Trophoblast cell (in vitro differentiated cells and primary cell): ENCODE measurements at places on chromosomes 5 and 9.

DNA sequence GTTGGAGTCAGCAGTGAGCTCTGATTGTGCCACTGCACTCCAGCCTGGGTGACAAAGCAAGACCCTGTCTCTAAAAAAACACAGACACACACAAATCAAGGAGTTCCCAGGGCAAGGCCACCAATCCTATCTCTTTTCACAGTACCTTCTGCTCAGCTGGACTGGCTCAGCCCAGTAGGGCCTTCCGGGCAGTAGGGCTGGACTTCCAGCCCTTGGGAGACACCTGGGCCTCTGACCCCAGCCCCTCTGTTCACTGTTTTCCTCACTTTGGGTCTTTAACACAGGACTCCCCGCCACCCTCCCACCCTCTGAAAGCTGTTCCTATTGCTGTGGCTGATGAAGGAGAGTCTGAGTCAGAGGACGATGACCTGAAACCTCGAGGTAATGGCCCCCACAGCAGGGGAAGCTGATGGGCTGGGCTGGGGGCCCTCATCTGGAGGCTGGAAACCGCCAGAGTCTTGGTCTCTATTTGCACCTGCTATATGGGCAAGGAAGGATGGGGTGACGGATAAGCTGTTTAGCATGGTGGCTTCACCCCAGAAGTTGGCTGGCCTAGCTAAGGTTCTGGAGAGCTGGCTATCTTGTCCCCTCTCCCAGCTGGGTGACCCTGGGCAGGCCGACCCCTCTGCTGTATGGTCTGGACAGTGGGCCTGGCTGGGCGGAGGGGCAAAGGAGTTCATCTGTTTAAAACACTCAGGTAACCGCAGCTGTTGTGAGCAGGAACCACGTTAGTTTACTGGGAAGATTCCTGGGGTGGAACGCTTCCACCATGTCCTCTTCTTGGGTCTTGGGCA lies 25.6 kb downstream of the USP20 start:
- DNase-seq, result no peak

DNA sequence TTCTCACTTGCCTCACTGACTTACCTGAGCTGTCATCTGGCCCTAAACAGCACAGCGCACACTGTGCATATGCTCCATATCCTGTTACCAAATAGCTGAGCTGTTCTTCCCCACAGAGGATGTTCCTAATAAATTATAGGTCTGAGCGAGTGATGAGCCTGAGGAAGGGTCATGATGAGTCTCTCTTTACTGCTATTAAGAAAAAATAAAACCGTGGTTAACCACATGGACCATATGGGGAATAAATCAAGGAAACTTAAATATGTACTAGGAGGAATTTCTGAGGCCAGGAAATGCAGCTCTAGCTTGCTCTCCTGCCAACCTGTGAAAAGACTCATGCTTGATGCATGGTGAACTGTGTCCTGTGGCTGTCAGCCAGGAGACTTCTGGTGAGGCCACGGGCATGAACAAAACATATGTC lies 424.8 kb upstream of the DMAC1 start:
- no peak for DNase-seq

- no peak for DNase-seq
Measured at GRCh38 chr5:4817767-4818166, 322.4 kb upstream of the ADAMTS16 start.

DNA sequence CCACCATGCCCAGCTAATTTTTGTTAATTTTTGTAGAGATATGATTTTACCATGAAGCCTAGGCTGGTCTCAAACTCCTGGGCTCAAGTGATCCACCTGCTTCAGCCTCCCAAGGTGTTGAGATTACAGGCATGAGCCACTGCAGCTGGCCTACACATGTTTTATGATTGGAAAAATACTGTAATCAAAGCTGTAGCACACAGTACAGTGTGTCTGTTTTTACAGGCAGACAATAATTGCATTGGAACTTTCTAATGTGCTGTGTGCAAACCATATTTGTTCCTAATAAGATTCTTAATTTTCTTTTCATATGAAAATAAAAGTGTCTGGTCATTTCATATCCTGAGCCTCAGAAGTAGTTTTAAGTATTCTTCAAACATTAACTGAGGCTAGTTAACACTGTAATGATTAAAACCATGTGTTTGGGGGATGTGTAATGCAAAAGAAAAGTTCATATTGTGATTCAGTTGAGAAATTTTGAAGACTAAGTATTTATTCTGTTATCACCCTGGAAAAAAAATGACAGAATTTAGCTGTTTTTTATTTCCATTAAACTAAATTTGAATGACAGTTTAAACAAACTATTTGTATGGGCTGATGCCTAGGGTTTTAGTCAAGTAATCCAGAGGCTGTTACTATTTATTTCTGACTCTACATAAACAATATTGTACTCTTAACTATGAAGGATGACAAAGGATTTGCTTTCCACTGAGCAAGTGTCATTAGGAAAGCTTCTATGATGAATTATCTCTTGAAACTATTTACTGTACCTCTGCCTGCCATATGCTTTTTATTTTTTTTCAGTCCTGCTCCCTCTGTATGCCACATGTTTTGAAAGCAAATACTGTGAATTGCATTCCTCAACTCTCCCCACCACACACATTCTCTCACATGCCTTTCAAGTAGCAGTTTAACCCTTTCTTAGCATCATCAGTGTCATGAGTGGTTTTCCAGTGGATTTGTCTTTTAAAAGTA lies 111.5 kb downstream of the MTREX start:
- no peak for DNase-seq

GRCh38 chr9:93655621-93656425 lies 79.4 kb downstream of the PHF2 start:
- DNase-seq, result no peak

DNA sequence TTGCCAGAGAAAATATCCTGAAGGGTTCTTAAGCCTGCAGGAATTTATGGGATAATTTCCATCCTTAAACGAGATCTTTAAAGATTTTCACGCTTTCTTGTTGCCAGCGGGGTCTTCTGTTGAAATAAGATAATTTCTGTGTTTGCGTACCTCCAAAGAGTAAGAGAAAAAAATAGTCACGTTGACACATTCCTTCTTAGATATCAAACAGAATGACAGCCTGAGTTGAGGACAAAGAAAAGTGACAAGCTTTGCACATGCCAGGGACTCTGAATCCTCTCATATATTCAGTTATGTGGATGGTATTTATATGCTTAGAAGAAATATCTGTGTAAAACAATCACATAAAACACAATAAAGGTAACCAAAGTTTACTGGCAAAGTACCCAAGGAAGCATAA lies 21.6 kb upstream of the PAM start:
- DNase-seq, result no peak

GRCh38 chr5:160792281-160792680 lies 59.7 kb downstream of the ATP10B start:
- no peak for DNase-seq

DNA sequence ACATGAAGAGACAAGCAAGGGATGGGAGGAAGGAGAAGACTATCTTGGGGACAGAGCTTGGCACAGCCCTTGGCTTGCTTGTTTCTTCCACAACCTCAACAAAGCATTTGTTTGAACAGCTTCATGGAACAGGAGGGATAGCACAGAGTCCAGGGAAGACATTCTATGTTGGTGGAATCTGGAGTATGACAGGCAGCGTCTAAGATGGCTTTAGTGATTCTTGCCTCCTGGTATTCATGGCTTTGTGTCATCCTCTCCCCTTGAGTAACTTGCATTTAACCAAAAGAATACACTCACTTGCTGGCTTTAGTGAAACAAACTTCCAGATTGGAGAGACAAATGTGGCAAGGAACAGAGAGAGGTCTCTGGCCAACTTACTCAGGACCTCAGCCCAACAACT lies 30.8 kb upstream of the RECK start:
- peak; percentile 50 for DNase-seq

DNA sequence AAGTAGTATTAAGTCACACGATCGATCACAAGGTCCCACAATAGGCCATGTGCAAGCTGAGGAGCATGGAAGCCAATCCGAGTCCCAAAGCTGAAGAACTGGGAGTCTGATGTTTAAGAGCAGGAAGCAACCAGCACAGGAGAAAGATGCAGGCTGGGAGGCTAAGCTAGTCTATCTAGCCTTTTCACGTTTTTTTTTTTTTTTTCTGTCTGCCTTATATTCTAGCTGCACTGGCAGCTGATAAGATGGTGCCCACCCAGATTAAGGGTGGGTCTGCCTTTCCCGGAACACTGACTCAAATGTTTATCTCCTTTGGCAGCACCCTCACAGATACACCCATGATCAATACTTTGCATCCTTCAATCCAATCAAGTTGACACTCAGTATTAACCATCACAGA lies 6.5 kb downstream of the PPIP5K2 start:
- no peak for DNase-seq

- no peak for DNase-seq
Measured at GRCh38 chr5:122311497-122311960, 508 bp upstream of the SNCAIP start.

GRCh38 chr9:89538871-89539270 lies 41.0 kb upstream of the SEMA4D start:
- DNase-seq, result no peak

GRCh38 chr5:128566178-128566577 lies 28.1 kb upstream of the FBN2 start:
- DNase-seq, result peak; percentile 78

- no peak for DNase-seq
Measured at GRCh38 chr5:68225911-68226545, 10.5 kb downstream of the PIK3R1 start.

GRCh38 chr5:118070041-118070440 lies 918.3 kb downstream of the DTWD2 start:
- DNase-seq, result no peak

DNA sequence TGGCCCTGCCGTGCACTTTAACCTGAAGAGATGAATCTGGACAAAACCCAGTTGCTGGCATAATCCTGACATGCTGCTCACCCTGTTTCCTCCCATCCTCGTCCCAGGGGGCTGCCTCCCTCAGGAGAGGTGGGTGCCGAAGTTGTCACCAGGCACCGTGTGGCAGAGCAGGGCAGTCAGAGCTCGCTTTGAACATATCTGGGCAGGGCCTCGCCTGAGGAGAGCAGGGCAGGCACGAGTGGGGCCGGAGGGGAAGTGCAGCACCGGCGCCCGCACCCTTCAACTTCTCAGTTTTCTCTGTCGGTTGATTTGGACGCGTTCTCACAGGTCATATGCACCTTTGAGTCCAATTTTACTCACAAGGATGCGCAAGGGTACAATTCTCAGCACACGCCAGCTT lies 141.1 kb upstream of the PHYKPL start:
- DNase-seq, result no peak

- DNase-seq, result peak; percentile 31
Measured at GRCh38 chr9:133754187-133754586, 16.0 kb upstream of the SARDH start.

- DNase-seq, result peak; percentile 71
Measured at GRCh38 chr5:34717426-34718327, 61.5 kb downstream of the RAI14 start.

- DNase-seq, result no peak
Measured at GRCh38 chr9:95670122-95670521, 153.4 kb upstream of the PTCH1 start.

- DNase-seq, result no peak
Measured at GRCh38 chr9:97124256-97124655, 85.3 kb upstream of the CTSV start.

GRCh38 chr9:2560180-2560579 lies 61.4 kb upstream of the VLDLR start:
- DNase-seq, result no peak

DNA sequence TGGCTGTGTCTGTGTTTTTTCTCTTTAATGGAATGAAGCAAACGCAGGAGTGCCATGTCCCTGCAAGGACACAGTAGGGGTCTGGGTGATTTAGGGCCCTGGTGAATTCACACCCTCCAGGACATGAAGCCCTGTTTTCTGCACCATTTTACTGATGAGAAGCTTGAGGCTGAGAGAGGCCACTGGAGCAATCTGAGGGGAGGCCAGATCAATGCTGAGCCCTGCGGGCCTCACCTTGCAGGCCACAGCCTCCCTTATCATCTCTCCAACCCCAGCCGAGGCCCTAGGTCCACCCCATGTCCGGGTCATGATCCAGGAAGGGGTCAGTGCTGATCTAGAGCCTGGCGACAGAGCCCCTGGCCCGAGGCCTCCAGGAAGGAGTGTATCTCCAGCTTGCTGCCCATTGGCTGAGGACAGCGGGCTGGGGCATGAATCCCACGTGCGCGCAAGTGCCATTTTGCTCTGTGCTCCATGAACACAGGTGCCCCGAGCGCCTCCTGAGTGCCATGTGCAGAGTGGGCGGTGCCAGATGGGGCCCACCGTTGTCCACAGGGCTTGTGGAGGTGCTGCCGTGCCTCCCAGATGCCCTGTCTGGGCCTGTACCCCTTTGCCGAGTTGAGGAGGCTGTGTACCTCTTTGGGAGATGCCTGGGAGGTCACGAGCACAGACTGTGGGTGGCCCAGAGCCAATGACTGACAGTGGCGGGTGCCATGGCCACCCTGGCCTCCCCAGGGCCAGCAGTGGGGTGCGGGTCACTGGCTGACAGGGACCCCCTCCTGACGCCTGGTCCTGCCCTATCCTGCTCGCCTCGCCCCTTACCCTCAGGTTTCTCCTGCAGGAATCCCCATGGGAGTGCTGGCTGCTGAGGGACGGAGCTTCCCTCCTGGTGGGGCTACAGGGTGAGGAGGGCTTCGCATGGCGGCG lies 32.3 kb upstream of the LPCAT1 start:
- DNase-seq, result no peak

GRCh38 chr9:128898845-128899565 lies 17.1 kb downstream of the LRRC8A start:
- DNase-seq, result no peak

DNA sequence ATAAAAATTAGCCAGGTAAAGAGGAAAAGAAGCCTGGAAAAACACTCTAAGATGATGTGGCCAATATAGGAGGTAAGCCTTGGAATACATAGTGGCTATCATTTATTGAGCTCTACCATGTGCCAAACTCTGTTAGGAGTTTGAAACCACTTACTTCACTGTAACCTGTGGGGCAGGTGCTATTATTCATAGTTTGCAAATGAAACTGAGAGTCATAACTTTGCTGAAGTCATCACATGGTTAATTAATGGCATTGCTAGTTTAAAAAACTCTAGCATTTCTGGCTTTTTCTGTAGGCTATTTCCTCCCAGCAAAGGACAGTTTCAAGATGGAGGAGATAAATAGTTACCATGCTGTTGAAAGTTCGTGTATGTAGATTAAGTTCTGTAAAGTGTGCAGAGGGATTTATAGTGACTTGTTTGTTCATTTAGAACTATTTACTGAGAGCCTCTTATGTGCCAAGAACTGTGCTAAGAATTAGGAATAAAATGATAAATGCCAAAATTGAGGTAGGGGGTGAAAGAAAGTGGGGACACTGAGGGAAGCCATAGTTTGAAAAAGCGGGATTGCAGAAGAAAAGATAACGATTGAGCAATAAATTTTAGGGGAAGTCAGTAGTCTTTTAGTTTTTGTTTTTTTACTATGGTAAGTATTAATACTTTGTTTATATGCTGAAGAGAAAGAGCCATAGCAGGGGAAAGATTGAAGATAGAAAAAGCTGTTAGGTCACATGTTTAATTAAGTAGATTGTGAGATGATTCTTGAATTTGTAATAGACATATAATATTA lies 57.2 kb downstream of the WDR70 start:
- DNase-seq, result no peak

DNA sequence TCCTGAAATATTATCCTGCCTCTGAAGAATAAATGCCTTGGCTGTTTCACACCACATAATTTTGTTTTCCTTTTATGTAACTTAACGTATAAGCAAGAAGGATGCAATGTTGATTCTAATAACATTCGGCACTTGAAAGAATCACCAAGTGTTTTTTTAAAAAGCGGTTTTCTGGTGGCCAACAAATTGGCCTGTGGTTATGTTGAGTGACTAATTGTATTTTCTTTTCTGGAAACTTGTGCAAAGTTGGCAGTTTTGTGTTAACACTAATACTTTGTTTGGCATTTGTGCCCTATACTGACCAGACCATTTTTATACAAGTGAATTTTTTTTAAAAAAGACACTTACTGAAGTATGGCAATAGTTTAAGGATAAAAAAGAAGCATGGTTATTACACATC lies 452.7 kb downstream of the BNC2 start:
- no peak for DNase-seq
